Fibroblast of skin of left quadriceps (primary cell): ENCODE measurements at places on chromosomes 11 and 22.
A peak's percentile ranks its signal among the peaks of the same experiment; 100 is the strongest.

GRCh38 chr22:48975316-48975741 lies 852.3 kb downstream of the BRD1 start:
- DNase-seq = no peak

DNA sequence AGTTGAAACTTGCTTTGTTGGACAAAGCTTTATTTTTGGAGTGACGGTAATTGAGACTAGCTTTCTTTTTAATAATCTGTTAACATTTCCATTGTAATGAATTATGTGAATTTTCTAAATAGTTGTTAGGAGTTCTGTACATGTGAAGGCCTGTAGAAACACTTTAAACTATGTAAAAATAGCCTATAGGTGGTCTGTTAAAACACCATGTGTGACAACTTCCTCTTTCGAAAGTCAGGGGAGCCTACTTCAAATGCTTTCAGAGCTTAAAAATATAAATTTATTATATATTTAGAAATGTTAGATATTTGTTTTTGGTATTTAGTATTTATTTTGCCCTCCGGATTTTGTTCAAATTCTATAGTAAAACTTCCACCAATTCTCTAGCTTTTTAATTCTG lies 28.7 kb downstream of the DDIAS start:
- DNase-seq = no peak

- DNase-seq = no peak
Observed at GRCh38 chr11:127789927-127790326, 789.4 kb upstream of the KIRREL3 start.

GRCh38 chr11:134032043-134032442 lies 36.8 kb upstream of the JAM3 start:
- DNase-seq = no peak

- no peak for DNase-seq
Observed at GRCh38 chr11:76368490-76368889, 12.4 kb downstream of the THAP12 start.

DNA sequence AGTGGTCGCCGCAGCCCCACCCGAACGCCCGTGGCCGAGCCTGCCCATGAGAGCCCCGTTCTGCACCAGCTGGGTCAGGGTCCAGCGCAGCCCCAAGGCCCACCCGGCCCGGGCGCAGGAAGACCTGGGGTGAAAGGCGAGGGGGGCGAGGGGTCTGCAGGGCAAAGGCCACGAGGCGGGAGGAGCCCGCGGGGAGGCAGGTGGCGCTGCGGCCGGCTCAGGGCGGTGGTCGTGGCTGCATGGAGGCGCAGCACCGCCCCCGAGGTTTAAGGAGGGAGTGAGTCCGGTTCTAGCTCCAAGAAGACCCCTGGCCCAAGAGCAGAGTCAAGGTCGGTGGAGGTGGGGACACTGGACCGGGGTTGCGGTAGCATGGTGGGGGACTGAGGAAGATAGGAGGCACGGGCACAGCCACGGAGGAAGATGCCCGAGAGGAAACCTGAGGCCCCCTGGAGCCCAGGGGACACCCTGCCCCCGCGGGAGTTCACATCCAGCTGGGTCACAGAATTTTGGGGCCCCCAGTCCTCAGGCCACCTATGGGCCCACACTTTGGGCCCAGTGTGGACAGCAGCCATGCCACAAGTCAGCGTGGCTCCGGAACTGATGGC lies 514 bp upstream of the HDAC10 start:
- DNase-seq = no peak

DNA sequence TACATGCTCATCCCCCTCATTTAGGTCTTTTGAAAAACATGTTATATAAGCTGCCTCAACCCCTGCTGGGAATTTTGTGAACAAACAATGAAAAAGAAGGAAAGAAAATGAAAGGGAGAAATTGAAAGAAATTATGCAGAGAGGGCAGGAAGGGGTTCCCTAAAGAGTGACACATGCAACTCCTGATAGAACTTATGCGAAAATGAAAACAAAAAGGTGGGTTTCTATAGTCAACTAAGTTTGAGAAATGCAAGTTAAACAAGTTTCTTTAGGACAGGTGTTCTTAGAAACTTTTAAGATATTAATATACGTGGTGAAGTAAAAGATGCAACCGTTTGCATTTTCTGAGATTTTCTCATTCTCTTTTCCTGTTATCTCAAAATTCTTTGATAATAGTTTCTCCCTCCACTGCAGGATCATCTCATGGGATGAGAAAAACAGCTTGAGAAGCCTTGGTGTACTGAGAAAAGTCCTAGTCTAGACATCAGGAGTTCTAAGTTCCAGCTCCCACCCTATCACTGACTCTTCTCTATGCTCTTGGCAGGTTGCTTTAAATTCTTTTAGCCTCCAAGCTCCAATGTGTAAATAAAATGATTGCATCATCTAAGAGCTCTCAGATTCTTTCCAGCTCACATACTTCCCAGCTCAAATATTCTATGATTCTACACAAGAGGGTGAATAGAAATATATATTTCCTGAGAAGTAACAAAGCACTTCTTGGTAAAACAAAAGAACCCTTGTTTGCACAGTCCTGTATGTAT lies 109.2 kb downstream of the FAM76B start:
- DNase-seq = peak; percentile 76

DNA sequence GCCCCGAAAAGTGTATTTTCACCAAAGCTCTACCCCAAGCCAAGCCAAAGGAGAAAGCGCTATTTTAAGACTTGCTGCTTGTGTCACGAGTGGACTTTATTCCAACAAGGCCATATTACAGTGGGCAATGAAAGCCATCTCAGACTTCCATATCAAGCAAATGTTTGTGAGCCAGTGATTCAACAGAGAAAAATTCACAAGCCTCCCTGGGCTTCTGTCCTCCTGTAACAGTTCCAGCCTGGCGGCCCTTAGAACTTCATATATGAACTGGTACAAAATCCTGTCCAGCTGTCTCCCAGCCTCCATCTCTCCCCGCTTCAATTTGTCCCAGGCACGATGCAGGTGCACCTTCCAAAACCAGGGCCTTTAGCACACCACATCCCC lies 11.2 kb downstream of the LARGE1 start:
- peak; percentile 30 for DNase-seq

DNA sequence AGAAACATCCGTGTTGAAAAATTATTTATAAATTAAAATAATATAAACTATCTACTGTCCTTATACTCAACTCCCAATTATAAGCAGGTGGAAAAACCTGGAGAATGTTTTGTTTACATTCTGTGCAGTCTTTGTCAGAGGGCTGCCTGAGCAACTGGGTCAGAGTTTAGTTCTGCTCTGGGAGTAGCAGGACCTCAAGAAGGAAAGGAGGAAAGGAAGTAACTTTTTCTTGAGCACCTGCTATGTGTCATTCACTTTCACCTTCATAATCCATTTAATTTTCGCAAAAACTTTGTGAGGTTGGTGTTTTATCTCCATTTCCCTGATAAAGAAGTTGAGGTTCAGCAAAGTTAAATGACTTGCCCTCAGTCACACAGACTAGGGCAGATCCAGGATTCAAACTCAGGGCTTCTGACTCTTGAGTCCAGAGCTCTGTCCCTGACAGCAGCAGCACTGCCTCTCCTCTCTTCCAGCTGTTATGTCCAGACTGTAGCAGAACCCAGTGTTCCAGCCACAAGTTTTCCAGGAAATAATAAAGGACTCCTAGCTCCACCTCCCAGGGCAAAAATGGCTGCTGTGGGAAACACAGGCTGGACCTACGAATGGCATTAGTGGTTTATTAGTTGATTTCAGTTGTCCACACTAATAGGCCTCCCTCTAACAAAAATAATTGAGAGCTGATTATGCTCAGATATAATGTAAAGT lies 6.4 kb downstream of the CD3E start:
- DNase-seq = no peak

DNA sequence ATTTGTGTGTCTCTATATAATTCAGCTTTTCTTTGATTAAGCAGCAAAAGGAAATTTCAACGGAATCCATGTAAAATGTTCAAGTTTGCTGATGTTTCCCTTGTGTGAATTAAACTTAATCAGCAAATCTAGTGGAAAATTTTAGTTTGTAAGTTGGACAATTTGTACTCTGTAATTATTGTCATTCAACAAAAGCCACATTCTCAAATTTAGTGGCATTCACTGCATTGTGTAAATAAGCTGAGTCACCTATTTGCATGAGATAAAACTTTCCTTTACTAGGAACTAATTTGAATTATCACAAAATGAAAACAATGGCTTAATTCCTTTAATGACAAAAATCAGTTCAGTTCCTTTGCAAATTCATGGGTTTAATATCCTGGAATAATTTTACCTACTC lies 784.2 kb upstream of the CCDC179 start:
- DNase-seq = no peak

DNA sequence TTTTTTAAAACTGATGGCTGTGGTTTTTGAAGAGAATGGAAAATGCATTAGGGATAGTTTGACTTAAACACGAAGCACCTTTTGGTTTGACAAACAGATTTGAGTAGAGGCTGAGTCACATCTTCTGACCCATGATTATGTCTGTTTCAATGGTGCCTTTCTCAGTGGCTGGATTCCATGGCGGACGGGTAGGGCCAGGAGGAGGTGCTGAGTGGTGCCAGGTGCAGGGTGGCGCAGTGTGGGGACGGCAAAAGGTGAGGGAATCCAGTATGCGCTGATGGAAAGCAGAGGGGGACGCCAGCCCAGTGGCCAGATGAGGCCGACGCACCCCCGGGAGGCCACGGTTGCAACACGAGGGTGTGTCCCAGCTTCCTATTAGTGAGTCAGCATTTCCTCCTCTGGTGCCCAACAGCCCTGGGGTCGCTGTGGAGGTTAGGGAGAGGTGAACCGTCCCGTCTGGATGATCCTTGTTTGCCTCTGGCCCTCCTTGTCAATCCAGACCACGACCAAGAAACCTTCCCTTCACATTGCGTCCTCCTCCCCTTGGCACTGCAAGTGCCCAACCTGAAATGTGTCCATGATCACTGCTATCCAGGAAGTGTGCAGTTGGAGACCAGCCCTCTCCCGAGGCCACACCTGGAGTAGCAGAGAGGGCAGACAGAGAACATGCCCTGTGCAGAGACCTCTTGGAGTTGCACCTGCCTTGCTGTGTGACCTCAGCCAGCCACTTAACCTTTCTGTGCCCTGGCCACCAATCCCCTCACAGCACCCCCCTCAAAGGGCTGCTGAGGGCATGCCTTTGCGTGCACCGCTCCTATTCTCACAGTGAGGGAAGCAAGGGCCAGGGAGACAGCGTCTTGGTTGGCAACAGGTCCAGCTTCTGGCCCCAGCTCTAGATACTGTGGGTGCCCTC lies 32.5 kb upstream of the ATXN10 start:
- DNase-seq = no peak

- DNase-seq = peak; percentile 87
Observed at GRCh38 chr11:57434640-57435546, 8.0 kb upstream of the SLC43A3 start.

- DNase-seq = no peak
Observed at GRCh38 chr22:36536717-36537116, 7.8 kb upstream of the EIF3D start.

GRCh38 chr11:5007561-5007960 lies 12.9 kb downstream of the OR51L1 start:
- no peak for DNase-seq

DNA sequence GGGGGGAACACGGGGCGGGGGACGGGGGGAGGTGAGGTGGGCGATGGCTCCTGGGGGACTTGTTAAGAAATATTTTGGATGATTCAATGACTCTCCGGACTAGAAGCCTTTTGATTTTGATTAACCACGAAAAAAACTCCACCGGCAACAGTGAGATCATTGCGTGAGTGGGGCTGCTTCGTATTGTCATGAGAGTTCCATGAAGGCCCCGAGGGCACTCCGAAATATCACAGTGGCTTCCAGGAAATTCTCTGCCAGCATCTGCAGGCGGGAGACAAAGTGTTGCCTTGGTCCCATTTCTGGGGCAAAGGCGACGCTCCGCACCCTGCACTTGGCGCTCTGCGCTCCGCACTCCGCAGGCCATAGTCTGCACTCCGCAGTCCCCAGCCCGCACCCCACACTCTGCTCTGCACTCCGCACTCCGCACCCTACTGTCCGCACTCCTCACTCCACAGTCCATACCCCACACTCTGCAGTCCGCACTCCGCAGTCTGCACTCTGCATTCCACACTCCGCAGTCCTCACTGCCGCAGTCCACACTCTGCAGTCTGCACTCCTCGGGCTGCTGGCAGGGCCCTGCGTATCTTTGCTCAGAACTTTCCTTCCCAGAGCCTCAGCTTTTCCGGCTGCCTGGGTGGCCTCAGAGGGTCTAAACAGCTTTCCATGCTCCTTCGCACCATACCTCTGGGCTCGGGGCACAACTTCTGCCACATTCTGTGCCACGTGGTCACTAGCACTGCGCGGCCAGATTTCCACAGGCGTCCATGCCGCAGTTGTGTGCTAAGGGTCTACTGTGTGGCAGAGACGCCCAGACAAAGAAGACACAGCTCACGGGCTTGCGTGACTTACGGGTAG lies 61.1 kb downstream of the LINC01488 start:
- DNase-seq = no peak

DNA sequence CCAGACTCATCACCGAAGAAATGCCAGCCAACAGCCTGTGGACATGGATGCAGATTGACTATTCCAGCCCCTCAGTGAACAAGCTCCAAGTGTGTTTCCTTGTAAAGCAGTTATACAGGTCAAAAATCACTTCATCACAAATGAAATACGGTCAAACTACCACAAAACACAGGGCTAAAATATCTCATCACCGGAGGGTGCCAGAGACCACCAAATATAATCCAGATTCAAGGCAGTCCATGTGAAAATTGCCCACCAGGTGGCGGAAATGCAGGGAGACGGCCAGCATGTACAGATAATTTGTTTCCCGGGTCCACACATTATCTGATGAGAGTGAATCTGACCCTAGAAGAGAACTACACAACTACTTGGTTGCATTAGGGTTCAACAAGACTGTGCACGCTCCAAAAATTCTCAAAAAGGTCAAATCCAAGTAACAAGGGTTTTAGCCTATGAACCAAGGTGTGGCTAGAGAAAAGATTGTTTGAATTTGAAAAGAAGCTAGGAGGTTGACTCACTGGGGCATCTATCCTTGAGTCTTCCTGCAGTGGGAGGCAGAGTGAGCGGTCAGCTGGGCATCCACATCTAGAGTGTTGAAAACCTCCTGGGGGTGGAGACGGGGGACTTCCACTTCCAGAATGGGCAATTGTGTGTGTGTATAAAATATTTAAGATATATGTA lies 71.7 kb downstream of the IGLL5 start:
- DNase-seq = peak; percentile 38

- no peak for DNase-seq
Observed at GRCh38 chr11:8732748-8733241, 50.2 kb downstream of the RPL27A start.

DNA sequence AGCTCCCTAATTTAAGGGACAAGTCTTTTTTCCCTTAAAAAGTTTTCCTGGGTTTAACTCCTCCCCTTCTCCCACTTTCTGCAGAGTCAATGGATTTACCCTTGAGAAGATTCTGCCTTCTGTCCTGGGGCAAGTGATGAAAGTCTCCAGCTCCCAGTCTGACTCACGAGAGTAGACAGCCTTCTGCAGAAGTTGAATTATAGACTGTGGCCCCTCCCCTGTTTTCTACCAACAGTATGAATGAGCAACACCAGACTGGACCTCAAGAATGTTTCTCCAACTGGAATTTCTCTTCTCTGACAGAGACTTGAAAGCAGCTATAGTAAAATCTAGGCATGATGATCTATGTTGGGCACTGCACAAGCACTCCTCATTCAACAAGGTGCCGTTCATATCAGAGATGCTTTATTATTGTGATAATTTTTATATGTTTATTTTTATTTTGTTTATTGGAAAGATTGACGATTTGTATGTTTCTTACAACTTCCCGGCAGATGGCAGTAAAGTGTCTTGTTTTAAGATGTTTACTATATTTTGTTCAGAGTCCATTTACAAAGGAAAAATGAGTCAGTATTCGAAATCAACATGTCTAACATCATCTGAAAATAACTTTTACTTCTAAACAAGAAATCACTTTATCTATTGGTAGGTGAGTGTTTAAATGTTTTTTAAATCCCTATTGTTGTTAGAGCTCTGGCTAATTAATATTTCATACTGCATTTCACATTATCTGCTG lies 56.6 kb downstream of the LMO2 start:
- DNase-seq = peak; percentile 71
